ENCODE measurements at places on chromosomes 13 and 19. TPM values are rescaled to one million over a fixed set of nuclear protein-coding genes. Genes with fewer than 3 reads are reported as not detected.

GRCh38 chr19:12270854-12271253, 23.8 kb downstream of the ZNF44 start:
- H3K4me1 ChIP-seq, result no peaks in the 10 kb centered on the region
- H3K27me3 ChIP-seq, result no peaks in the 10 kb centered on the region
- H3K27ac ChIP-seq, result no peak overlapping the region
- peaks cover 28% of the 10 kb centered on the region for H3K36me3 ChIP-seq

GRCh38 chr13:98536729-98537128, 40.2 kb downstream of the STK24 start:
- H3K27me3 ChIP-seq, result no peaks in the 10 kb centered on the region
- no peak overlapping the region for H3K27ac ChIP-seq
- H3K36me3 ChIP-seq, result peaks cover 11% of the 10 kb centered on the region

DNA sequence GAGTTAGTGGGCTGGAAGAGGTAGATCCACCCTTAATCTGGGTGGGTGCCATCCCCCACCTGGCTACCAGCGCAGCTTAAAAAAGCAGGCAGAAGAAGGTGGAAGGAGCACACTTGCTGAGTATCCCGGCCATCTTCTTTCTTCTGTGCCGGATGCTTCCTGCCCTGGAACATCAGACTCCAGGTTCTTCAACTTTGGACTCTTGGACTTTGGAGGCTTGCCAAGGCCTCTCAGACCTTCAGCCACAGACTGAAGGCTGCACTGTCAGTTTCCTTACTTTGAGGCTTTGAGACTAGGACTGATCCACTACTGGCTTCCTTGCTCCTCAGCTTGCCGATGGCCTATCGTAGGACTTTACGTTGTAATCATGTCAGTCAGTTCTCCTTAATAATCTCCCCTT, 127.6 kb upstream of the GPC6 start:
- H3K36me3 ChIP-seq, result no peaks in the 10 kb centered on the region
- no peak for DNase-seq
- H3K4me1 ChIP-seq, result no peaks in the 10 kb centered on the region
- no peak overlapping the region for H3K4me3 ChIP-seq

- no peaks in the 10 kb centered on the region for H3K4me1 ChIP-seq
- DNase-seq, result no peak
- H3K36me3 ChIP-seq, result no peaks in the 10 kb centered on the region
These were observed 9.4 kb downstream of the LCP1 start for GRCh38 chr13:46172531-46172991.

Gene LILRA2
- total RNA-seq, result 1.3 TPM

DNA sequence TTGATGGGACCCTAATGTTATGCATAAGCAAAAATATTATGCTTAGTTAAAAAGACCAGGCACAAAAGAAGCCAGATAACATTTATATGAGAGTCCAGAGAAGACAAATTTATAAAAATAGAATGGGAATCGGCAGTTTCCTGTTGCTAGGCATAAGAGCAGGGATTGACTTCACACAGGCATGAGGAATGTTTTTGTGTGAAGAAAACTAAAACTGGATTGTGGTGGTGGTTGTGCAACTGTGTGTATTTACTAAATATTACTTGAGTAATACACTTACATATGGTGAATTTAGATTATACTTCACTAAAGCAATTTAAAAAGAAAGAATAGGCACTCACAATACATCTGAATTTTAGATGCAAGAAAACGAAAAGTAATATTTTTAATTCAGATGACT, 108.3 kb downstream of the SLITRK1 start:
- no peak for DNase-seq
- H3K4me3 ChIP-seq, result no peak overlapping the region
- no peaks in the 10 kb centered on the region for H3K36me3 ChIP-seq
- H3K27me3 ChIP-seq, result no peaks in the 10 kb centered on the region
- no peak overlapping the region for H3K27ac ChIP-seq

- H3K4me1 ChIP-seq, result peaks cover 4% of the 10 kb centered on the region
- no peak overlapping the region for H3K27ac ChIP-seq
- no peaks in the 10 kb centered on the region for H3K27me3 ChIP-seq
These were observed 70.3 kb downstream of the MAP4K1 start for GRCh38 chr19:38547421-38547820.

DNA sequence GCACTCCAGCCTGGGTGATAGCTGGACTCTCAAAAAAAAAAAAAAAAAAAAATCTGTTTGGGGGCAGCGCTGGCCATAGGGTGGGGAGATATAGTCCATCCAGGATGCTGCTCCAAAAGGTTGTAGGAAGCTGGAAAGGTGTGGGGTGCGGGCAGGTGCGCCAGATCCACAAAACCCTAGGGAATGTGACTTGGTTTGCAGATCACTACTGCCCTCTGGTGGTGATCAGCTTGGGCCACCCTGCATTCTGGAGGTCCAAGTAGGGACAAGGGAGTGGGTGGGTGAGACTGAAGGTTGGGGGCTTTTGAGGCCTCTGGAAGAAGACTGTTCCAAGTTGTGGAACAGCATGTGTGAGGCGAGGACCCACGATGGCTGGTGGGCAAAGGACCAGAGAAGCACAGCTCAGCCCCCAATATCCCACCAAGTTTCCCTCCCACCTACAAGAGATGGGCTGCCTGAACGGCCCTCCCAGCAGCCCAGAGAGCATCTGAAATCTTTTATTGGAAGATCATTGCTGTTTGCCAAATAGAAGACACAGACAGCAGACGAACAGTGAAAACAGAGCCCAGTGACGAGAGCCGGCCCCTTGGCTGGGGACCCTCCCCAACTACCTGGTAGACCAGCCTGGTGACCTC, 10.4 kb upstream of the TYK2 start:
- H3K27ac ChIP-seq, result no peak overlapping the region
- DNase-seq, result no peak
- H3K4me3 ChIP-seq, result no peak overlapping the region
- peaks cover 55% of the 10 kb centered on the region for H3K36me3 ChIP-seq

Gene EHD2
- 23.5 TPM for total RNA-seq

GRCh38 chr13:98842858-98843481, 90.5 kb upstream of the SLC15A1 start:
- no peaks in the 10 kb centered on the region for H3K27me3 ChIP-seq
- H3K36me3 ChIP-seq, result peaks cover 5% of the 10 kb centered on the region
- no peak overlapping the region for H3K27ac ChIP-seq
- no peak for DNase-seq
- H3K4me3 ChIP-seq, result no peak overlapping the region

DNA sequence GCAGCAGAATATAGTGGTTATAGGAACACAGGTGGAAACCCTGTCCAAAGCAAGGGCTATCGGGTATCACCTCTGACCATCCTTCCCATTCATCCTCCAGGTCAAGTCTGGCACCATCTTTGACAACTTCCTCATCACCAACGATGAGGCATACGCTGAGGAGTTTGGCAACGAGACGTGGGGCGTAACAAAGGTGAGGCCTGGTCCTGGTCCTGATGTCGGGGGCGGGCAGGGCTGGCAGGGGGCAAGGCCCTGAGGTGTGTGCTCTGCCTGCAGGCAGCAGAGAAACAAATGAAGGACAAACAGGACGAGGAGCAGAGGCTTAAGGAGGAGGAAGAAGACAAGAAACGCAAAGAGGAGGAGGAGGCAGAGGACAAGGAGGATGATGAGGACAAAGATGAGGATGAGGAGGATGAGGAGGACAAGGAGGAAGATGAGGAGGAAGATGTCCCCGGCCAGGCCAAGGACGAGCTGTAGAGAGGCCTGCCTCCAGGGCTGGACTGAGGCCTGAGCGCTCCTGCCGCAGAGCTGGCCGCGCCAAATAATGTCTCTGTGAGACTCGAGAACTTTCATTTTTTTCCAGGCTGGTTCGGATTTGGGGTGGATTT, 2.1 kb upstream of the RAD23A start:
- H3K27me3 ChIP-seq, result no peaks in the 10 kb centered on the region
- peaks cover 68% of the 10 kb centered on the region for H3K36me3 ChIP-seq

DNA sequence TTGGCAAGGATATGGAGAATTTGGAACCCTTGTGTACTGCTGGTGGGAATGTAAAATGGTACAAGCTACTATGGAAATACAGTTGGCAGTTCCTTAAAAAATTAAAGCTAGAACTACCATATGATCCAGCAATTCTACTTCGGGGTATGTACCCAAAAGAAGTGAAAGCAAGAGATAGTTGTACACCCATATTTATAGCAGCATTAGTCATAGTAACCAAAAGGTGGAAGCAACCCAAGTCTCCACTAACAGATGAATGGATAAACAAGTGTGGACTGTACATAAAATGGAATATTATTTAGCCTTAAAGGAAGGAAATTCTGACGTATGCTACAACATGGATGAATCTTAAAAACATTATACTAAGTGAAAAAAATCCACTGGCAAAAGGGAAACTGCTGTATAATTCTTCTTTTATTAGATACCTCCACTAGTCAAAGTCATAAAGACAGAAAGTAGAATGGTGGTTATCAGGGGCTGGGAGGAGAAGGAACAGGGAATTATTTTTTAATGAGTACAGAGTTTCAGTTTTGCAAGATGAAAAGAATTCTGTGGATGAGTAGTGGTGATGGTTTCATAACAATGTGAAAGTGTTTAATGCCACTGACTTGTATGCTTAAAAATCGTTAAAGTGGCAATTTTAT, 141.6 kb downstream of the RXFP2 start:
- H3K4me3 ChIP-seq, result no peak overlapping the region
- no peak for DNase-seq
- peaks cover 2% of the 10 kb centered on the region for H3K4me1 ChIP-seq
- no peaks in the 10 kb centered on the region for H3K27me3 ChIP-seq
- no peaks in the 10 kb centered on the region for H3K36me3 ChIP-seq

Gene CCDC70
- total RNA-seq, result not detected

GRCh38 chr13:48155848-48156247, 60.9 kb upstream of the MED4 start:
- no peaks in the 10 kb centered on the region for H3K27me3 ChIP-seq
- H3K4me3 ChIP-seq, result no peak overlapping the region
- H3K36me3 ChIP-seq, result no peaks in the 10 kb centered on the region
- no peak overlapping the region for H3K27ac ChIP-seq
- H3K4me1 ChIP-seq, result no peaks in the 10 kb centered on the region

- H3K27me3 ChIP-seq, result no peaks in the 10 kb centered on the region
- H3K4me3 ChIP-seq, result no peak overlapping the region
- H3K36me3 ChIP-seq, result no peaks in the 10 kb centered on the region
- no peaks in the 10 kb centered on the region for H3K4me1 ChIP-seq
- DNase-seq, result no peak
- no peak overlapping the region for H3K27ac ChIP-seq
These were observed 74.9 kb upstream of the WASF3 start for GRCh38 chr13:26482451-26483197.

GRCh38 chr13:46160471-46161066, 21.4 kb downstream of the LCP1 start:
- no peak overlapping the region for H3K4me3 ChIP-seq
- no peaks in the 10 kb centered on the region for H3K27me3 ChIP-seq
- no peaks in the 10 kb centered on the region for H3K4me1 ChIP-seq
- no peak overlapping the region for H3K27ac ChIP-seq

- H3K27me3 ChIP-seq, result no peaks in the 10 kb centered on the region
- no peak overlapping the region for H3K27ac ChIP-seq
- no peak overlapping the region for H3K4me3 ChIP-seq
- no peaks in the 10 kb centered on the region for H3K4me1 ChIP-seq
- no peak for DNase-seq
These were observed 832.3 kb upstream of the SLC10A2 start for GRCh38 chr13:103898481-103898880.

DNA sequence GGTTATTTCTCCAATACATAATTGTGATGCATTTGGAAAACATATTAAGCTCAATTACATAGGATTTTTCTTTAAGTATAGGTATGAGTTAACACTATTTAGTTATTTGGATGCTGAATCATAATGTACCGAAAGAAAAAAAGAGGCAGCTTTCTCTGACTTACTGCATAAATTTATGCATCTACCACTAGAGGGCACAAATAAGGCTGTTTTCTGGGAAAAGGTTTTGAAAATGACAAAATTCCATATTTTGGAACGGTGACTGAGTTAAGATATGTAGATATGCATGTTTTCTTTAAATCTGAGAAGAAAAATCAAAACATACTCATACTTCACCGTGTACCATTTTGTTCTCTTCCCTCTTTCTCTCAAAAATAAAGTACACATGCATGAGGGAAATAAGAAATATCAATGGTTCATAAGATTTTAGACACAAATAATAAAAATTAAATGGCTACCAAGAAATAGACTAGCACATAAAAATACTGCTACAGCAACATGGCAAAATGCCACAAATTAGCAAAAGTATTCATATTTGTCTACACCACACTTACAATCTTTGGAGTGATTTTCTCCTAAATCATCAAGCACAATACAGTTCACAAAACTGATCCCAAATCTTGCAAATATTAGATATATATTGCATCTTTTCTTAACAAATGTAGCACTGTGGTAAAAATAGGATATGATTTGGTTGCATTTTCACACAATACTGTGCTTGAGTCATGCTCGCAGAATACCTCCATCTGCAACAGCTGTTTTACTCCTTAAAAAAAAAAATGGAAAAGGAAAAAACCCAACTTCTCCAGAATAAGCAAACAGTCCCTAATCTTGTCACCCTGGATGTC, 260.0 kb downstream of the FGF14 start:
- no peak overlapping the region for H3K27ac ChIP-seq
- no peaks in the 10 kb centered on the region for H3K36me3 ChIP-seq
- DNase-seq, result no peak

Gene CGB7
- total RNA-seq, result not detected

Gene ESD
- 155 TPM for total RNA-seq

GRCh38 chr19:39765091-39766076, 13.3 kb upstream of the LEUTX start:
- no peaks in the 10 kb centered on the region for H3K27me3 ChIP-seq
- H3K27ac ChIP-seq, result no peak overlapping the region
- no peak overlapping the region for H3K4me3 ChIP-seq
- H3K36me3 ChIP-seq, result no peaks in the 10 kb centered on the region
- H3K4me1 ChIP-seq, result no peaks in the 10 kb centered on the region
- no peak for DNase-seq

Gene ZNF724
- 9.4 TPM for total RNA-seq

DNA sequence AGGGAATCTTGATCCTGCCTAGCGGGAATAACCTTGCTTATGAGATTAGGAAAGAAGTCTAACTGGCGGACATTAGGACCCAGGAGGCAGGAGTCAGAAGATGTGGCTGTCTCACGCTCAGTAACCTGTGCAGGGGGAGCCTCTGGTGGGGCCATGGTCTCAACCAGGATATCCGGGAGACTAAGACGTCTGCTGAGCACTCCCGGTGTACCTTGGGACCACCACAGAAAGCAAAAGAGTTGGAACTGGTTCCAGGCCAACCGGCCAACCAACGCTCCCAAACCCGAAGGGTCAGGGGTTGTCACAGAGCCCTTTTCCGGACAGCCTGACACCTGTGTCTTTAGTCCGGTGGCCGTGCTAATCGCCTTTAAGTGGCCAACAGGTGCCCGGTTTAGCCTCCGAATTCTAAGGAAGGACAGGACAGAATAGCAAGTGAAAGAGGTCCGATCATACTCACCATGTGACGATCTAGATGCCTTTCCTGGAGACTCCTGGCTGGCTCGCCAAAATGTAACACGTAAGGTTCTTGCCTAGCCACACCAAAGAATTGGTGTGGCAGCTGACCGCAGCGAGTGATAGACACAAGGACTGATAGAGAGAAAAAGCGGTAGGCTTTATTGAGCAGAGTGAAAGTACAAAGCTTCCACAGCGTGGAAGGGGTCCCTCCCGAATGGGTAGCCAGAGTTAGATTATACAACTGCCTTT, 103.9 kb upstream of the DIAPH3 start:
- no peaks in the 10 kb centered on the region for H3K36me3 ChIP-seq
- DNase-seq, result no peak
- no peaks in the 10 kb centered on the region for H3K27me3 ChIP-seq
- H3K27ac ChIP-seq, result no peak overlapping the region

Gene PALM3
- total RNA-seq, result 1.7 TPM
